ENCODE measurements at places on chromosomes 12 and 14. TPM values are rescaled to one million over a fixed set of nuclear protein-coding genes. Genes with fewer than 3 reads are reported as not detected.

Gene RGS6
- total RNA-seq: 0.13 TPM

Gene ZFHX2
- total RNA-seq: 0.97 TPM

Gene CLEC4E
- total RNA-seq: not detected

Gene GPRC5D
- not detected for total RNA-seq

Gene CIROP
- total RNA-seq: not detected

Gene KCNMB4
- total RNA-seq: 0.38 TPM

Gene NOVA1
- 0.19 TPM for total RNA-seq

Gene KIAA0586
- total RNA-seq: 20.6 TPM

Gene TBC1D30
- total RNA-seq: 2.8 TPM

Gene MED6
- total RNA-seq: 58.3 TPM

Gene AMHR2
- total RNA-seq: not detected

Gene CYP46A1
- 0.19 TPM for total RNA-seq

Gene MAX
- total RNA-seq: 120 TPM

Gene WASHC4
- 31.1 TPM for total RNA-seq

Gene KRT72
- total RNA-seq: not detected

Gene CLEC1B
- total RNA-seq: not detected

Gene SCN8A
- 1.3 TPM for total RNA-seq

Gene FAM186B
- total RNA-seq: 0.17 TPM

Gene INHBE
- total RNA-seq: 1.2 TPM

Gene KLRK1
- total RNA-seq: 126 TPM

Gene RPS6KA5
- 16.0 TPM for total RNA-seq

Gene PDE6H
- not detected for total RNA-seq

Gene ADGRD1
- 0.78 TPM for total RNA-seq

Gene CCDC177
- total RNA-seq: not detected

Gene VRK1
- total RNA-seq: 67.8 TPM

Gene GZMB
- 6,714 TPM for total RNA-seq

Gene MGST1
- not detected for total RNA-seq

Gene GAPDH
- 8,536 TPM for total RNA-seq

Gene OTUB2
- 0.86 TPM for total RNA-seq

Data from activated CD8-positive, alpha-beta memory T cell treated with anti-CD3 and anti-CD28 coated beads for 36 hours (primary cell).